Effector memory CD8-positive, alpha-beta T cell (primary cell): ENCODE measurements at places on chromosomes 12 and 14.

DNA sequence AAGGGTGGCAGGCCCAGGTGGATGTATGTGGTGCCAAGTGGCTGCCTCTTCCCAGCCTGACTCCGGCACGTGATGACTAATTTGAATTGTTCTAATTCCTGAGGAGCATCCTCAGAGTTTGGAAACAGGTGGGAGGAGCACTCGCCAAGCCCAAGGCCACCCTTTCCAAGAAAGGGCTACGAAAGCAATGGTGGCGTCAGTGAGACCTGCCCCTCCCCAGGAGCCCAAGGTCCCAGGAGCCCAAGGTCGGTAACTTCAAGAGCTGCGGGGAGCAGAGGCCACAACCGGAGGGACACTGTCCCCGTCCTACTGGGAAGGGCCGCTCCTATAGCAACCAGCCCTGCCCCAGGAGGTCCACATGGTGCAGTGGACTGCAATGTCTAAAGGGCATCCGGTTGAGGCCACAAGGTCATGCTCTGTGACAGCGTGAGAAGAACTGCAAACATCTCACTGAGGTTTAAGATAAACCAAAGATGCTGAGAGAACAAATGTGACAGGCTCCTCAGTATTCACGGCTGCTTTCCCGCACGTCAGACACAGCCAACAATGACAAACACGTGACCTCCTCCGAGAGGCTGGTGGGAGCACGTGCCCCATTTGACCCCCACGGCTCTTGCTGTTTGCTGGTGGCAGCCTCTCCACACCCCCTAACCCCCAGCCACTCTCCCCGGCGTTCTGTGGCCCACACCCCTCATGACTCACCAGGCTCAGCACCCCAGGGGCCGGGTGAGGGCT is 79.6 kb downstream of the ITPK1 start:
- no peak for DNase-seq

DNA sequence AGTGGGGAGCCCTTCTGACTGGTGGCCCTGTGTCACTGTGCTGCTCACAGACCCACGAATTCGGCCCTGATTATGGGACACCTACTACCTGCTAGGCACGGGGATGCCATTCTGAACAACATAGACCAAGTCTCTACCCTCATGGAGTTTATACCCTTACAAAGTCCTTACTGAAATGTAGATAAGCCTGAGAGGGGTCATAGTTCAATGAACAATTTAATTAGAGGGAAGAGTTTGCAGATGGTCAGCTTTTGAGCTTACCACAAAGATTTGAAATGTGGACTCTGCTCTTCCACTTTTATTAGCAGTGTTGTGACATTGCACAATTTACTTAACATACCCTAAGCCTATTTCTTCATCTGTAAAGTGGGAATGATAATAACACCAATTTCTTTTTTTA is 161.1 kb downstream of the MYRFL start:
- no peak for DNase-seq

GRCh38 chr12:94994312-94994711 is 9.2 kb downstream of the NDUFA12 start:
- DNase-seq: no peak

DNA sequence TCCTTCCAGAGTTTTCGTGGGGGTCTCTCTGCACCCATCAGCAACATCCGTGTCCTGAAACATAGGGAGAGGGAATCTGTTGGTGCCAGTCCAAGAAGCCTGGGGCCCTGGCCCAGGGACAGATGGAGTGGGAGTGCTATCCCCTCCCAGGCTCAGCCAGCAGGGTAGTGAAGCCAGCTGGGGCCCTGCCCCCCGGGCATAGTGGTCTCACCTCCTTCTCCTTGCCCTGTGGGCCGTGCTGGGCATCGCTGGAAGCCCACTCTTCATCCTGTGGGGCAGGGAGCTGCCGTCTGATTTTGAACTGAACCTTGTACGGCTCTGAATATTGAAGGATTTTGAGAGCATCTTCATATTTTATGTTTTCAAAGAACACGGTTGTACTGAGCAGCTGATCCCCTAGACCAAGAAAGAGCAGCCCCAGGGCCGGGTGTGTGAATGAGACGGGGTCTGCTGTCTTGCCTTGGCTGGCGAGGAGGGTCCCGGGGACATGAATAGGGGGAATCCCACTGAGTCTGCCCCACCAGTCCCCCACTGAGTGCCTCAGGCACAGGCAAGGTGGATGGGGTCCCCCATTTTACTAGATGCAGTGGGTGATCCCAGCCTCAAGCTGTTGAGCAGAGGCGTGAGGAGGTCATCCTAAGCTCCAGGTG is 23.3 kb downstream of the AHNAK2 start:
- DNase-seq: no peak

DNA sequence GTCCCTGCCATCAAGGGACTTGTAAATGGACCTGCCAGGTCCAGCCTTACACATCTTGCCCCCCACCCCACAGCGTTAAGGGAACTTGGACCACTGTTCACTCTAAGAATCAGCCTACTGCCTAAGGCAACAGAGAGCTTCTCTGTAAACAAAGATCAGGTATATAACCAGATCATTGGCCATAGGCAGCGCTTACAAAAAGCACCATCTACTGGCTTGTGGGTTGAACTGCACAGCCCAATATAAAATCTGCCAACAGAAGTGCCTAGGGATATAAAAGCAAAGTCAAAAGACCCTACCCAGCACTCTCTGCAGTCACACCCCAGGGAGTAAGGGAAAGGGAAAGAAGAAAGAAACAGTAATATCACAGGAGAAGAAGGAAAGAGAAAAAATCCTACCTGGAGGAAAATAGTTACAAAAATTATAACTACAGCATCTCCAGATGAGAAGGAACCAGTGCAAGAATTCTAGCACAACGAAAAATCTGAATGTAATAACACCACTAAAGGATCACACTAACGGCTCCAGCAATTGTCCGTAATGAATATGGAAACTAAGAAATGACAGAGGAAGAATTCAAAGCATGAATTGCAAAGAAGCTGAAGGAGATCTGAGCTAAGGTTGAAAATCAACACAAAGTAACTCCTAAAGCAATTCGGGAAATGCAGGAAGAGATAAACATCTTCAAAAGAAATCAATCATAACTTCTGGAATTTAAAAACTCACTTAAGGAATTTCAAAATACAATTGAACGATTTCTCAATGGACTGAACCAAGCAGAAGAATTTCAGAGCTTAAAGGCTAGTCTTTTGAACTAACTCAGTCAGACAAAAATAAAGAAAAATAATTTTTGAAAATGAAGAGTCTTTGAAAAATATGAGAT is 95.2 kb upstream of the PCED1B start:
- DNase-seq: peak; percentile 33

DNA sequence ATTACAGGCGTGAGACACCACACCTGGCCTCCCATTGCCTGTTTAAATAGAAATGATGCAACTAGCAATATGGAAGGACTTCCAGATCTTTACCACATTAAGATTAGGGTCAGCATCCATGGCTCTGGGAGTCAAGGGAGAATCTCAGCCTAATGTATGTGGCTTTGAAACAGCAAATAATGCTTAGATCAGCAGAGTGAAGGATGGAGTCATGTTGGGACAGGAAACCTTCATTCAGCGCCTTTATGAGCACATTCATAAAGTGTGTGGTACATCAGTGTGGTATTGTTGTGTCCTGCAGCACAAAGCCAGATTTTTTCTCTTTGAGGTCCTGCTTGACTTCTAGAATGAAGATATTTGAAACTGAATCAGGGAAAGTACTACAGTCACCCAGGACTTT is 15.3 kb upstream of the SPSB2 start:
- DNase-seq: no peak
